GM12878 (cell line): ENCODE measurements at places on chromosomes 12 and 14. TPM values are rescaled to one million over a fixed set of nuclear protein-coding genes. Genes with fewer than 3 reads are reported as not detected.

SIRT4 gene
- total RNA-seq, result 0.31 and 0.74 TPM in 2 replicates

LGMN gene
- 3.3 and 3.5 TPM in 2 replicates for total RNA-seq

KRT71 gene
- total RNA-seq, result not detected in 2 replicates

TAS2R19 gene
- 1.4 and 2.7 TPM in 2 replicates for total RNA-seq

REM2 gene
- total RNA-seq, result 0.66 and 0.69 TPM in 2 replicates

RTN1 gene
- total RNA-seq, result 0.27 TPM in 1 of 2 replicates, not detected in the other

CSRNP2 gene
- total RNA-seq, result 9.9 and 12.1 TPM in 2 replicates

MSI1 gene
- 0.16 TPM in 1 of 2 replicates, not detected in the other for total RNA-seq

GLIPR1L1 gene
- not detected in 2 replicates for total RNA-seq

PMCH gene
- not detected in 2 replicates for total RNA-seq

KLRK1 gene
- 0.64 and 1.2 TPM in 2 replicates for total RNA-seq

ASPG gene
- total RNA-seq, result 0.29 TPM in 1 of 2 replicates, not detected in the other

TMTC2 gene
- 1.9 and 2.1 TPM in 2 replicates for total RNA-seq

HOXC12 gene
- not detected in 2 replicates for total RNA-seq

CBLN3 gene
- total RNA-seq, result 2.8 and 3.8 TPM in 2 replicates

NRIP2 gene
- not detected in 2 replicates for total RNA-seq

ANKS1B gene
- total RNA-seq, result not detected in 2 replicates

RERG gene
- total RNA-seq, result not detected in 2 replicates

- no peak for DNase-seq
Observed at GRCh38 chr12:66453844-66454243, 151.6 kb downstream of the HELB start.

DNA sequence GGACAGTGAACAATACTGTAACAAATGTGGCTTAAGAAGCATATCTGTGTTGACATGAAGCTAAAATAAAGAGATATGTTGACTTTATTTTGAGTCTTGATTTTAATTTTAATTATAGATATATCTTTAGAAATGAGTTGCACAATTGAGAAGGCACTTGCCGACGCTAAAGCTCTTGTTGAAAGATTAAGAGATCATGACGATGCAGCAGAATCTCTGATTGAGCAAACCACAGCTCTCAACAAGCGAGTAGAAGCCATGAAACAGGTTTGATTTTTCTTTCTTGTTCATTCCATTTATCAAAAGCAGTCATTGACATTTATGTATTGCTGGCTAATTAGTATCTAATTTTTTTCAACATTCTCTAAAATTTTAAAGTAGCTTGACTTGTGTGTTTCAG, 15.8 kb downstream of the FGFR1OP2 start:
- DNase-seq, result no peak

- DNase-seq, result no peak
Observed at GRCh38 chr12:104596134-104596799, 139.5 kb downstream of the CHST11 start.

GRCh38 chr14:24828486-24828885, 194.5 kb upstream of the GZMB start:
- no peak for DNase-seq

GRCh38 chr12:130423991-130424857, 86.5 kb downstream of the PIWIL1 start:
- DNase-seq, result no peak

DNA sequence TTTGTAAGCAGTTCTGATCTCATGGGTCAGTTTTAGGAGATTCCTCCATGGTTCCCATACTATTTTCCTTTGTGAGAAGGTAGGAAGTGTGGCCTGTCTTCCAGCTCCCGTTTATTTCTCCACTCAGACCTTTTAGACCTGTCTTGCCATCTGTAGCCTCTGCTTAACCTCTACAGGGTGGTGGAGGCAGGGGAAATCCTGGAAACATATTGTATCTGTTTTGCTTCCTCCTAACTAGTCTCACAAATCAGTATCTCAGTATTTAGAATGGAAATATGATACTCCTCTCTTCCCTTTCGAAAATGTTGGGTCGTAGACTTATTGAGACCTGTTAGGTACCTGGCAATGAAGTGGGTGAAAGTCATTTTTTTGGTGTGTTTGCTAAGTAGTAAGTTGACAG, 399.4 kb upstream of the RGS6 start:
- DNase-seq, result no peak

- no peak for DNase-seq
Observed at GRCh38 chr14:52686176-52686575, 9.2 kb downstream of the ERO1A start.

- DNase-seq, result no peak
Observed at GRCh38 chr12:49251357-49251756, 13.5 kb upstream of the TUBA1C start.

DNA sequence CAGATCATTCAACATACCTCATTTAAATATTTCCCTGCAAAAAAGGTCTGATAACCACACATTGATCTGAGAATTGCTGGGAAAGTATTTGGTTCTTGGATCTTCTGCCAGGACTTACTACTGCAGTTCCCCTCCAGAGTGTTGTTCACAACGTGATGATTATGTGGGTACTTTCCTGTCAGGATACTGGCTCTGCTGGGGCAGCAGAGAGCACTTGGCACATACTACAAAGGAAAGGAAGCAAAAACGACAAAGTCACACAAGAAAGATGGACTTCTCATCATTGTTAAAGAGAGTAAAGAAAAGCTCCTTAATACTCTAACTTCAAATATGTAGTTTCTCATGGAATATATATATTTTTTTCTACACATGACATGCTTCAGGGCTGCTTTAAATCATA, 11.5 kb downstream of the GNS start:
- DNase-seq, result no peak

- no peak for DNase-seq
Observed at GRCh38 chr12:69431591-69432222, 38.5 kb upstream of the FRS2 start.

DNA sequence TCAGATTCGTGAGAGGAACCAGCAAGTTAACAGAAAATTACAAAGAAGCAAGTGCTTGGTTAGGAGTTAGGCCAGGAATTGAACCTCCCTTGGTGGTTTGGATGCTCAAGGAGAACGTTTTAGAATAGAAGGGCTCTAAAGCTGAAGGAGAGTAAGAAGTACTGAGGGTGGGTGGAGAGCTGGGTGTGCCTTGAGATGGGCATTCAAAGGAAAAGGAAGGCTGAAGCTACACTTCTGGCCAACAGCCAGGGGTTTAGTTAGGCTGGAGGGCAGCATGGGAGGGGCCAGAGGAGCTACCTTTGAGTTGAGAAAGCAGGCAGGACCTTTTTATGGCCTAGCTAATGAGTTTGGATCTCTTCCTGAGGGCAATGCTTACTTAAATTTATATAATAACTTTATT, 421.2 kb downstream of the CCDC91 start:
- DNase-seq, result no peak

- DNase-seq, result no peak
Observed at GRCh38 chr14:20675669-20676068, 8.7 kb upstream of the RNASE4 start.

- no peak for DNase-seq
Observed at GRCh38 chr14:100775831-100776591, 49.3 kb downstream of the DLK1 start.

DNA sequence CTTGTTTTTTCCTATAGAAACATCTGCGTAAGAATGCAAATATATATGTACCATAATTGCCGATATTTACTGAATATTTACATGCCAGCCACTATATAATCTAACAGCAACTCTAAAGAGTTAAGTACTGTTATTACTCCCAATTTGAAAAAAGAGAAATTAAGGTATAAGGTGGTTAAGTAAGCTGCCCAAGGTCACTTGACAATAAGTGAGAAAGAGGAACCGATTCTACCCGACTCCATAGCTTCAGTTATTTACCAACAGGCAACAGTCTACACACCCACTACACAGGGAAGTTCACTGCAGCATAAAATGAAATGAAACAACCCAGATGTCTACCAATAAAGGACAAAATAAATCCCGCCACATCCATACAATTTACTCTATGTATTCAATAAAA, 1.1 kb downstream of the MIS18BP1 start:
- DNase-seq, result peak; percentile 67

DNA sequence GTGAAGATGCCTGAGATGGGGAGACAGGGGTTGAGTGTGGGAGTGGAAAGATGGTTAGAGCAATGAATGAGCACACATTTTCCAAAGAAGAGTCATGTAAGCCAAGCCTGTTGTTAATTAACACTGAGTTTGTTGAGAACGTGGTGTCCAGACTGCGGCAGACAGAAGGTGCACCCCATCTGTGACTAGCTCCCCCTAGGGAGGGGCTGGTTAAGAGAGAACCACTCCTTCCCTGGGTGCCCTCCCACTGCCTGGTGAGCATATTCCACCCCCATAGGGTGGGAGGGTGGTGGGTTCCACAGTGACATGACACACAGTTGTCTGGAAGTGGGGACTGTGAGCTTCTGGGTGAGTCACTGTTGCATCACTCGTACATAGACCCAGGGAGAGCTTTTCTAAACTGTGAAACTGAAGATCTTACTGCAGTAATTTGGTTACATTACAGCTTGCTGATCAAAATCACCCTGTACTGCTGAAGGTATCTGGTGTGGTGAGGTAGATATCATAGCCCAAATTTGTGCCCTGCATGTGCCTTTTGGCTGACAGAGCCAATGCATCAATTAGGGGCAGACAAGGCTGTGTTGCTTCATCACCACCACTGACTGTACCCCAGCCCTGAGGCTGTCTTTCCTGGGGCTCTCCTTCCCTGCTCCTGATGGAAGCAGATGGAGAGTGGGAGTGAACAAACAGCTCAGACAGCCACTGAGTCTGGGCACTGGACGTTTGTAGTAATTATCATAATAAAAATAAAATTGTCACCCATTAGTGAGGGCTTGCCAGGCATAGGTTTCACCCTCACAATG, 150.9 kb downstream of the EMP1 start:
- no peak for DNase-seq

- no peak for DNase-seq
Observed at GRCh38 chr12:65620046-65620445, 204.2 kb upstream of the HMGA2 start.

GRCh38 chr14:55361190-55361589, 50.4 kb downstream of the ATG14 start:
- DNase-seq, result no peak

DNA sequence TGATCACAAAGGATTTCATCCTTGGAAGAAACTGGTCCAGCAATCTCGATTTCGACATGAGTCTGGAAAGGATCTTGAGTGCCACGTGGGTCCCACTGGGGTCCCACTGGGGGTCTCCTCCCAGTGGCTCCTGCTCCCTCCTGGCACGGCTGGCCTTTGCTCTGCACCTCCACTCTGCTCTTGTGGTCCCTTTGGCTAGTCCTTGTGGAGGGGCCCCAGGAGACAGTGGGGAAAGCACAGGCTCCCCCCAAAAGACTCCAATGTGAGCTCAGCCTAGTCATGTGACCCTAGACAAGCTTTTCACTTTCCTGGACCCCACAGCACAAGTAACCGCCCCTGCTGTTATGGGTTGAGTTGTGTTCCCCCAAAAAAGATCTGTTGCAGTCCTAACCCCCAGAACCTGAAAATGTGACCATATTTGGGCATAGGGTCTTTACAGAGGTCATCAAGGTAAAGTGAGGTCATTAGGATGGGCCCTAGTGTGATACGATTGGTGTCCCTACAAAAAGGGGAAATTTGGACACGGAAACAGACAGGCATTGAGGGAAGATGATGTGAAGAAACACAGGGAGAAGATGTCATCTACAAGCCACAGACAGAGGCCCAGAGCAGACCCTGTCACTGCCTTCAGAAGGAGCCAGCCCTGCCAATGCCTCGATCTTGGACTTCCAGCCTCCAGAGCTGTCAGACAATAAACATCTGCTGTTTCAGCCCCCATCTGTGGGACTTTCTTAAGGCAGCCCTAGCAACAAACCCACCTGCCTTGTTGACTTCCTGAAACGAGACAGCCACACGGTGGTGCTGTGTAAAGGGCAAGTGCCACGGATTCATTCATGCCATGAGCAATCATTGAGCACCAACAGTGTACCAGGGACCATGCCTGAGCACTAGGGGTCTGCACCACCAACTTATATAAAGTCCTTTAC, 23.8 kb upstream of the PPP2R5C start:
- DNase-seq, result no peak

GRCh38 chr14:45120096-45120495, 14.2 kb downstream of the FKBP3 start:
- no peak for DNase-seq

- DNase-seq, result no peak
Observed at GRCh38 chr12:70985850-70986249, 65.3 kb upstream of the PTPRR start.

GRCh38 chr12:122981036-122981471, 573 bp downstream of the ARL6IP4 start:
- no peak for DNase-seq
